Left renal cortex interstitium (tissue), 4 donors: ENCODE measurements at places on chromosomes 7 and 10. TPM values are rescaled to one million over a fixed set of nuclear protein-coding genes. Genes with fewer than 3 reads are reported as not detected.

Gene IKZF1
- 1.6 TPM for polyA plus RNA-seq

Gene FAM25A
- polyA plus RNA-seq, result not detected

DNA sequence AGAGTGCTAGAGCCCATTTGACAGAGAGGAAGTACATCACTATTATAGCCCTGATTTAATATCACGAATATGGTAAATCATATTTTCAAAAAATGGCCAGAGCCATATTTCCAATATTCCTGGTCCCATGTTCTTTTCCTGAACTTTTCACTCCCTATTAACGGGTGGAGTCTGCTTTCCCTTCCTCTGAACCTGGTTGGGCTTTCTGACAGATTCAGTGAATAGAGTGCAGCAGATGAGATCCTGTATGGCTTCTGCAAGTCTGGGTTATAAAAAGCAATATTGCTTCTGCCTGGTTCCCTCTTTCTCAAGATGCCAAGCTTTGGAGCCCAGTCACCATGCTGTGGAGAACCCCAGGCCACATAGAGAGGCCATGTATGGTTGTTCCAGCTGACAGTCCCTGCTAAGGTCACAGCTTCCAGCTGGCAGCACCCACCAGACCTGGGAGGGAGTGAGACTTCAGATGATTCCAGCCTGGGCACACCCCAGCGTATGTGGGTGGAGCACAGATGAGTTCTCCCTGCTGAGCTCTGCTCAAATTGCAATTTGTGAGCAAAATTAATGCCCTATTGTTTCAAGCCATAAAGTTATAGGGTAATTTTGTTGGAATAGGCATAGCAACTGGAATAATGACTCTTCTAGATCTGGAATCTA is 17.9 kb upstream of the CHCHD3 start:
- no peak for DNase-seq

Gene OR2A7
- 4.3 TPM for polyA plus RNA-seq

DNA sequence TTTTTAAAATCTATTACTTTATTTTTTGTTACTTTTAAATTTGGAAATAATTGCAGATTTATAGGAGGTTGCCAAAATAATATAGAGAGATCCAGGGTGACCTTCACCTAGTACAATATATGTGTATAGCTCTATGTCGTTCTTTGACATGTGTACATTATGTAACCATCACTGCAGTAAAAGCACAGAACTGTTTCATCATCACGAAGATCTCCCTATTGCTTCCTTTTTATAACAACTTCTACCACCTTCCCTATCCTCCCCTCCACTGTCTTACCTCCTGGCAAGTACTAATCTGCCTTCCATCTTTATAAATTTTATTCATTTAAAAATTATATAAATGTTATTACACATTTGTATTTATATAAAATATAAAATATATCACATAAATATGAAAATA is 251.0 kb downstream of the AUTS2 start:
- no peak for DNase-seq

GRCh38 chr10:78129211-78129610 is 95.5 kb downstream of the RPS24 start:
- no peak for DNase-seq

Gene CALCR
- polyA plus RNA-seq, result 0.90 TPM

- no peak for DNase-seq
Observed at GRCh38 chr7:867406-868188, 8.8 kb upstream of the GET4 start.

DNA sequence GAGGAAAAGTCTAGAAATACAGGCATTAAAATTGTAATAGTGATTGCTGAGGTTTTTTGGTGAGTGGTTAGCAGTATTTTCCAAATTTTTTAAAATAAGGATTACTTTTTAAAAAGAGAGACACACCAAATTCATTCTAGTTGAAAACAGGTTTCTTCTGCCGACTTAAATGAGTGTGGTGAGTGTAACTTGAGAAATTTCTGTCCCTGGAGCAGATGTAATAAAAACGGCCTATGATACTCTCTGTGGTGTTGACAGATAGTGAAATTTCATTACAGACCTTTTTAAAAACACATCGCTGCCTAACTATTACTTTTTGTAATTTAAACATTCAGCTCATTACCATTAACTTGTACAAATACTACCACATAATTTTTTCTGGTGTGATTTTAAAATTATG is 90.1 kb downstream of the CYP51A1 start:
- no peak for DNase-seq

DNA sequence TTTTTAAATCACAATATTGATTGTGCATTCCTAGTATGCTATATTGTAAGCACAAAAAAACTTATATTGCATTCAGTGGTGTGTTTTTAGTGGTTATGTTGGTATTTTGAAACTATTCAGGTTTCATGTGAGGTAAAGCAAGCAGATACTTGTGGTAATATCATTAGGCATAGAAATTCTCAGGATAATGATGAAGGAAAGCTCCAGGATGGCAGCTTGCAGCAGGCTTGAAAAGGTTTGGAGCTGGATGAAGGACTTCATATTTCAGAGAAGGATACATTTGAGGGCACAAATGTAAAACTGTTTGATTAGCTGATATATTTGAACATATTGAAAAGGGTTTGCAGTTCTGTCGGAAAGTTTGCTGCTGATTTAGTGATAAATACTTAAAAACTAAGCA is 17.5 kb downstream of the TRIM24 start:
- DNase-seq, result no peak

DNA sequence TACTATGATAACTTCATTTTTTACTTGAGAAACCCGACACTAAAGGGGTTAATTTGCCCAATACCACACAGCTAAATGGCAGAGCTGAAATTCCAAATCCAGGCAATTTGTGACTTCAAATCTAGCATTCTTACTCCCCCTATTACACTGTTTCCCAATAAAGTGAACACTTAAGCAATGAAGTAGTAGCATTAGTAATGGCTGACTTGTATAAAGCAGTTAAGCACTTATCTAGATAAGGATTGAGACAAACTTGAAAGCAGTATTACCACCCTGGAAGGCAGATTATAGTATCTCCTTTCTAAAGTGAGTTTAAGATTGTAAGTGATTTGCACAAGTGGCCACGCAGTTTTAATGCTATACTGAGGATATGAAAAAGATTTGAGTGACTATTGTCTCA is 39.3 kb downstream of the WASL start:
- DNase-seq, result no peak

Gene LBX1
- polyA plus RNA-seq, result not detected

Gene SLC13A4
- polyA plus RNA-seq, result 1.6 TPM

DNA sequence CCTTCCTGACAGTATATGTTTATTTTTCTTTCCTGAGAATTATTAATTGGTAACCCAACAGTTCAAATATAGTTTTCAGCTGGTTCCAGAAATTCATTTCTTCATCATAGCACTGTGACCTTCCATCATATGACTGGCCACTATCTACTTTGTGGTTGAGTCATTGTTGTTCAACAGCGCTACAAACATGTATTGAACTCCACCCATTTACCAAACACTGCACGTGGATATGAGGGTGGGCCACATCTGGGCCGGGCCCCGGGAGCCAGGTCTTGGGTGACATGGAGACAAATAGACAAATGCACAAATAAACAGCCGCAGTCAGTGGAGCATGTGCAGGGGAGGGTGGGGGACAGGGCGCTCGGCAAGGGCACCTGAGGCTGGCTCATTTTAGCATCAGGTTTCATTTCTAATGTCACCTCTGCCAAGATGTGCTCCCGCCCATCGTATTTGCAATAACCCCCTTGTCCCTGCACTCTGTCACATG is 24.0 kb upstream of the EEPD1 start:
- DNase-seq, result no peak

DNA sequence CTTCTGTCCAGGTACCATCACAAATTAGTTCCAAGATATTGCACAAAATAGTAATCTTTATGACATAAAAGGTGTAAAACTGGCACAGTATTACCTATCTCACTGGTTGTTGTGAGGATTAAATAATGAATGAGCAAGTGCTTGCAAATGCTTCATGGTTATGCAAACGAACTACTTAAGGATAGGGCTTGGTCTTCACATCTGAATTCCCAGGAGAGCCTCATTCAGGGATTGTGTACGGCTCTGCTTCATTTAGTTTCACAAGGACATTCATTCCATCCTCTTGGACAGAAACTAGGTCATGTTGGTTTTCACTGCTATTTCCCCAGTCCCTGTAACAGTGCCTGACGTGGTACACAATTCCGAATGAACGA is 12.1 kb downstream of the ABCA13 start:
- DNase-seq, result no peak

GRCh38 chr7:100957832-100958421 is 8.6 kb downstream of the MUC3A start:
- DNase-seq, result no peak

DNA sequence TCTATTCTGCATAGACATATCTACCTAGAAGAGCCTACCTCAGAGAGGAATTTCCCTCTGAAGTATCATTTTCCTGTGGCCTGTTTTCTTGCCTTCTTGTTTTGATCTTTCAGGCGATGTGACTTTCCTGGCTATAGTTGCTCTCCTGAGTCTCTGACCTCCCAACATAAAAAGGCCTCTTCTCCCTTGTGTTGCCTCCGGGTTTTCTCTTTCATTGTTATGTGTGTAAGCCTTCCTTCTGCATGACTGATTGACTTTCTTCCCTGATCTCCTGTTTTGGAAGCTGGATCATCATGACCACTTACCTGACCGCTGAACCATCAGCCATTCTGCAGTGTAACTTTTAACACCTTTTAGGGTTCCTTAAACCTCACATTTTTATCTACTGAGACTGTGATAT is 441.5 kb upstream of the ETV1 start:
- DNase-seq, result no peak

- no peak for DNase-seq
Observed at GRCh38 chr10:2020836-2021235, 283.5 kb upstream of the ADARB2 start.

Gene SNX10
- 20.3 TPM for polyA plus RNA-seq

DNA sequence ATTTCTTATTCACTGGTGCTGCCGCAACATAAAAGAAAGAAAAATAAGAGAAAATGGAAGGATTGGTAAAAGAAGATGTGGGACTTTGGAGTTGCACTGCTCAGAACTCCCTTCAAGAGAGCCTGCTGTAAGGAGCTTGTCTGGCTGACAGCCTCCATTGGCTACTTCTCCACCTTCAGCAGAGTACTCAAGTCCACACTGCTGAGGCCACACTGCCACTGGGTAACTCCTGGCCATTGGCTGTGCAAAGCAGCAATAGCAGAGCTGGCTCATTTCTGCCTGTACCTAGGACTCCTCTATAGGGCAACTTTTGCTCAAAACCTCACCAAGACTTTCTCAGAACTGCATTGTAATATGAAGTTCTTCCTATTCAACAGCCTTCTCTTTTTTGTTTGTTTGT is 38.7 kb upstream of the PCLO start:
- DNase-seq, result no peak

DNA sequence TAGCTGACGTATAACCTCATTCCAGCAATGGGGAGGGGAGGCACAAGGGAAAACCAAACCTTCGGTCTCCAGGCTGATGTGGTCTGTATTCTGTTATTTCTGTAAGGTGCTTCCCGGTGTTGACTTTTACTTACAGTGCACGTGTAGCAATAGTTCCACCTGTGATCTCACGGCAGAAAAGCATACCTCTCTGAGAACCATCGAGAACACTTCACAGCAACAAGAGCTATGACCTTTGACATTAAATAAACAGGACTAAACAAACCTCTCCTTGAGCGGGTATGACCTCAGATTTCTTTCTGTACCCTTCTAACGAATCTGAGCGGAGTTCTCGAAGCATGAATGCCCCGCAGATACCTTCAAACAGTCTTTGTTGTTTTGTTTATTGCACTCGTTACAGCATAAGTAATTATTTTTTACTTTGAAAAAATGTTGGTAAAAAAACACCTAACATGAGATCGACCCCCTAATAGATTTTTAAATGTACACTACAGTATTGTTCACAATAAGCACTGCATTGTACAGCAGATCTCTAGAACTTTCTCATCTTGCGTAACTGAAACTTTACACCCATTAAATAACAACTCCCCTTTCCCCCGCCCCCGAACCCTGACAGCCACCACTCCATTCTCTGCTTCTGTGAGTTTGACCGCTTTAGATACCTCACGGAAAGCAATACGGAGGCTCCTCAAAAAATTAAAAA is 282.3 kb downstream of the GATA3 start:
- peak; percentile 19 for DNase-seq

DNA sequence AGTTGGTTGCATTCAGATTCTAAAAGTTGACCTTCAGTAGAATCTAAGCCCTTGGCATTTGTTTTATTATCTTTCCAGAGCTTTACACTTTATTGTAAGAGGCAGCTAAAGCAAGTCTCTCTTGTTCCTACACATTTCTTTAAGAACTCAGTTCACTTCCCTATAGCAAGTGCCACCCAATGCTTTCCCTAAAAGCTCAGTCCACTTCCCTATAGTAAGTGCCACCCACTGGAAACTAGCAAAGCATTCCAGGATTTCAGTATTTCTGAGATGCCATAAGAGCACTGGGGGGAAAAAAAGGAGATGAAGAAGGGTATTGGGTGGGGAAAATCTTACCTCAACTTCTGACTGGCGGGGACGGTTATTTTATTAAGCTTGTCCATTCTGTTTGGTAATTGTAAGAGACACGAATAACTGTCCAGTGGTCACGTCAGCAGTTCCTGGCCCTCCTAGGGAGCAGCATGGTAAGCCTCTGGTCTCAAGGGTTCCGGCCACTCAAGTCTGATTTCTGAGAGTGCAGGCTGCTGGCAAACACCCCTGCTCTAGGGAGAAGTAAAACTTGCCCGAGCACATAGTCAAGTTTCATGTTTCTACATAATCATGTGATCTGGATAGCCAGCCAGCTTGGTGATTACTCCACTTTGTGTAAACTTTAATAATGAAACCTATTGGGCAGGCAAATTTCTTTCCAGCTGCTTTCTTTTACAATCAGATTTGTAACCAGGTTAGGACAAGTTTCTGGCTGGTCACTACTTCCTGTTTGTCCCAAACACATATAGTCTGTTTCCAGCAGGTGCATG is at the start of gene BLNK:
Gene BLNK, minus strand, starts transcription at position 554 of the 800 bp plus-strand sequence. Its CDS starts 171 bp downstream, at position 383.
- DNase-seq, result no peak

GRCh38 chr10:78438907-78439809 is 405.5 kb downstream of the RPS24 start:
- no peak for DNase-seq

Gene SEMA3E
- 2.3 TPM for polyA plus RNA-seq

- DNase-seq, result no peak
Observed at GRCh38 chr10:71817831-71818655, 33.0 kb downstream of the PSAP start.

- no peak for DNase-seq
Observed at GRCh38 chr10:97058521-97058920, 127.2 kb downstream of the SLIT1 start.

Gene BTBD16
- 1.7 TPM for polyA plus RNA-seq

DNA sequence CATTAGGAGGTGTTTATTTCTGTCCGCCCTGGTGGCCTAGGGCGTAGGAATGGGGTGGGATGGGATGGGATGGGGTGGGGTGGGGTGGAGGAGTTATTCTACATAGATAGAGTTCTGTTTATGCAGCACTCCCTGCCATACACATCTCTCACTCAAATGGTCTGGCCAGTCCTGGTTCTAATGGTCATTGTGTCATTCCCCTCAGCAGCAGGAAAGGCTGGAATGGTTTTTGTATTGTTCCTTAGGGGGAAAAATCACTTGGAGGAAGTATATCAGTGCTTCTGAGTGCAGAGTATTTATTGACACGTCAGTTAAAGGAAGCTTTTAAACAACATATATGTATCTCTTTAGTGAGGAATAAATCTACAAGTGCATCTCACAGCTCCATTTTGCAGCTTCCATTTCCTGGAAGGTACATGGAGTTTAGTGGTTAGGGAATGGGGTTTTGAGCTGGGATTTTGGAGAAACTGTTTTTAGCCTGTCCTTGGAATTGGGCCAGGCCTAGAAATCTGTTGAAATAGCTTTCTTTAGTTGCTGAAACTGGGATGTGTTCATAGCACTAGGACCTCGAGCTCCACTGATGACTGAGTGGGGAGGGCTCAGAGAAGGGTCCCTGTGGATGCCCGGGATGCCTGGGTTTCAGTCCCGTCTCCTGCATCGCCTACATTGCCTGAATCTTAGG is 8.3 kb downstream of the TSPAN14 start:
- DNase-seq, result no peak

- DNase-seq, result no peak
Observed at GRCh38 chr10:5963591-5963990, 13.8 kb downstream of the IL15RA start.
